Fibroblast of lung (primary cell): ENCODE measurements at places on chromosomes 3 and 15. TPM values are rescaled to one million over a fixed set of nuclear protein-coding genes. Genes with fewer than 3 reads are reported as not detected.

The RETNLB gene
- total RNA-seq = not detected in 2 replicates

The ARHGAP31 gene
- total RNA-seq = 3.3 and 3.5 TPM in 2 replicates

The CRELD1 gene
- total RNA-seq = 15.7 and 50.2 TPM in 2 replicates

The CPNE9 gene
- total RNA-seq = under 0.01 TPM in 1 of 2 replicates, not detected in the other

The CHAC1 gene
- total RNA-seq = 33.1 and 62.6 TPM in 2 replicates

The PRSS50 gene
- total RNA-seq = not detected in 2 replicates
